Glutamatergic neuron (in vitro differentiated cells): ENCODE measurements at places on chromosomes 3 and 15.

- DNase-seq, result no peak
These were observed 4.0 kb upstream of the ZNF639 start for GRCh38 chr3:179318876-179319275.

DNA sequence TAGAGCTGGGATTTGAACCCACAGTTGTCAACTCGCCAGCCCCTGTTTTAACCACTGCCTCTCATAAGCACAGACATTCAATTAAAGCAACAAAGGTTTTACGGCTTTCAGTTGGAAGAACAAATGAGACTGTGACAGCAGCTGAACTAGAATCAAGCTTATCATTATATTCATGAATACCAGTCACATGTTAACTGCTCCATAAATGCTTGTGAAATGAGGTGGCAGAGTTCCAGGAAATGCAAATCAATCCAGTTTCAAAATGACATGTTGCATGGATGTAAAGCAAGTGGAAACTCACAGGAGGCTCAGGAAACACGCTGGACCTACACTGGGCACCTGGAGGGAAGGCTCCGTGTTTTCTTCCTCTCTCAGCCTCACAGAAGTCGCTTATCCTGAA, 3.9 kb downstream of the GP5 start:
- no peak for DNase-seq

GRCh38 chr3:143118630-143119008, 952 bp upstream of the CHST2 start:
- no peak for DNase-seq

GRCh38 chr3:52742418-52743041, 28.2 kb downstream of the NEK4 start:
- no peak for DNase-seq

GRCh38 chr3:28280781-28281180, 39.4 kb downstream of the CMC1 start:
- no peak for DNase-seq

- DNase-seq, result no peak
These were observed 156.3 kb upstream of the STRIT1 start for GRCh38 chr3:155449613-155450267.

- DNase-seq, result no peak
These were observed 20.6 kb downstream of the SMARCC1 start for GRCh38 chr3:47761046-47761445.

- no peak for DNase-seq
These were observed 8.0 kb downstream of the TMEM45A start for GRCh38 chr3:100500320-100500880.

GRCh38 chr3:100708644-100708988, 678 bp upstream of the TFG start:
- DNase-seq, result no peak

- no peak for DNase-seq
These were observed 89.7 kb upstream of the GK5 start for GRCh38 chr3:142315083-142315482.
